ENCODE measurements at places on chromosomes 11 and 22. TPM values are rescaled to one million over a fixed set of nuclear protein-coding genes. Genes with fewer than 3 reads are reported as not detected.

GRCh38 chr11:2574043-2574552 is 125.7 kb downstream of the KCNQ1OT1 start:
- no peak for DNase-seq

DNA sequence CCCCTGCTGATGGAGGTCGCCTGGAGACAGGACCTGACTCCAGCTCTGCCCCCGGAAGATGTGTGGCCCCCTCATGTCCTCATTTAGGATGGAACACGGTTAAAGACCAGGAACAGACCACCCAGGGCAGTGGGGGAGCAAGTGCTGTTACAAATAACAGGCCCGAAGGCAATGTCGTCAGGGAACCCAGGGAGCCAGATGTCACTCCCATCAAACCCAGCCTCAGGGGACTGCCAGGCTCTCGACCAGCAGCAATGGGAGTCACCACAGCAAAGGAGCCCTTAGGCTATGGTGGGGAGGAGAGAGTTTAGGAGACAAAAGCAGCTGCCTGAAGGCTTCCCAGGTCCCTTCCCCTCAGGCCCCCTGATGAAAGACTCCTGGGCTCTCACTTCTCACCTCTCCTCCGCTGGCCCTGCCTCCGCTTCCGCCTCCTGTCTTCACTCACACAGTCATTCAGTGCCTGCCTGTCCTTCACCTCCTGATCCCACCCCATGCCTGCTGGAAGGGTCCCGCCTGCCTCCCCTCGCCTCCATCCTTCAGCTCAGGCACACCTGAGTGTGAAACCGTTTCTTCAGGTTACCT is 4.4 kb downstream of the RPS19BP1 start:
- no peak for DNase-seq

GRCh38 chr11:118230088-118230487 is 5.3 kb upstream of the JAML start:
- DNase-seq = peak; percentile 39

- no peak for DNase-seq
Measured at GRCh38 chr11:40338739-40339138, 1120.7 kb downstream of the LRRC4C start.

- peak; percentile 58 for DNase-seq
Measured at GRCh38 chr11:75492181-75492820, 33.4 kb downstream of the GDPD5 start.

GRCh38 chr22:39655004-39655579 is 84.5 kb downstream of the CACNA1I start:
- DNase-seq = no peak

DNA sequence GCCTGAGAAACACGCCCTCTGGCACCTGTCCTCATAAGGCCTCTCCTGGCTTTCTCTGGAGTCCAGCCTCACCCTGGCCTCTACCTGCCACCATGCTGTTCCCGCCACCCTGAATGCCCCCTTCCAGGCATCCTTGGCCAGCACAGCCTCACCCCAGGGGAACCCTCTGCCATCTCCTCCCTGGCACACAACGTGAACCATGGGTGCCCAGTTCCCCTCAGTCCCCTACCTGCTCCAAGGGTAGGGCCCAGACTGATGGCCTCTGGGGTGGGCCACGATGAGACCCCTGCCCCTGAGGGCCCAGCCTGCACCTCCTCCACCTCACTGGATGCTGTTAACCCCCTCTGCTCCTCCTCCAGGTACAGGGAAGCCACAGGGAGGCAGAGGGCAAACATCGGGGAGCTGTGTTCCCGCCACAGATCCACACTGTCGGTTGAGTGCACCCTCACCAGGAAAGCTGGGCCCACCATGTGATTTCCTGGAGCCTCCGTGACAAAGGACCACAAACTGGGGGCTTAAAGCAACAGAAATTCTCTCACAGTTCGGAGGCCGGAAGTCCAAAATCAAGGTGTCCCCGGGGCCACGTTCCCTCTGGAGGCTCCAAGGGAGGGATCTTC is 169.6 kb downstream of the BRD1 start:
- DNase-seq = no peak

DNA sequence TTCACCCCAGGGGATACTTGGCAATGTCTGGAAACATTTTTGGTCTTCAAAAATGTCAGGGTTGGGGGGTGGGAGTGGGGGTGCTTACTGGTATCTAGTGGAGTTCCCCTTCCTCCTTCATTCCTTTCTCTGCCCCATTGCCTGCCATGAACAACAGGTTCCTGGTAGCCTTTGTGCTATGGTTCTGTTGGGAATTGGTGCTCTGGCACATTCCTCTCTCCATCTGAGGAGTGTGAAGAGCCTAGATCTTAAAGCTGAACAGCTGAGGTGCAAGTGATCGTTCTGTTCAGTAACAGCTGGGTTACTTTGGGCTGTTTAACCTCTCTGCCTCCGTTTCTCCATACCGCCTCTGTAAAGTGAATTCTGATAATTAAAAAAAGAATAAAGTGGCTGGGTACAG is 64.3 kb downstream of the C22orf31 start:
- no peak for DNase-seq

- peak; percentile 8 for DNase-seq
Measured at GRCh38 chr11:57903441-57904123, 120.1 kb upstream of the OR9Q1 start.

- no peak for DNase-seq
Measured at GRCh38 chr11:94722735-94723134, 45.4 kb upstream of the AMOTL1 start.

DNA sequence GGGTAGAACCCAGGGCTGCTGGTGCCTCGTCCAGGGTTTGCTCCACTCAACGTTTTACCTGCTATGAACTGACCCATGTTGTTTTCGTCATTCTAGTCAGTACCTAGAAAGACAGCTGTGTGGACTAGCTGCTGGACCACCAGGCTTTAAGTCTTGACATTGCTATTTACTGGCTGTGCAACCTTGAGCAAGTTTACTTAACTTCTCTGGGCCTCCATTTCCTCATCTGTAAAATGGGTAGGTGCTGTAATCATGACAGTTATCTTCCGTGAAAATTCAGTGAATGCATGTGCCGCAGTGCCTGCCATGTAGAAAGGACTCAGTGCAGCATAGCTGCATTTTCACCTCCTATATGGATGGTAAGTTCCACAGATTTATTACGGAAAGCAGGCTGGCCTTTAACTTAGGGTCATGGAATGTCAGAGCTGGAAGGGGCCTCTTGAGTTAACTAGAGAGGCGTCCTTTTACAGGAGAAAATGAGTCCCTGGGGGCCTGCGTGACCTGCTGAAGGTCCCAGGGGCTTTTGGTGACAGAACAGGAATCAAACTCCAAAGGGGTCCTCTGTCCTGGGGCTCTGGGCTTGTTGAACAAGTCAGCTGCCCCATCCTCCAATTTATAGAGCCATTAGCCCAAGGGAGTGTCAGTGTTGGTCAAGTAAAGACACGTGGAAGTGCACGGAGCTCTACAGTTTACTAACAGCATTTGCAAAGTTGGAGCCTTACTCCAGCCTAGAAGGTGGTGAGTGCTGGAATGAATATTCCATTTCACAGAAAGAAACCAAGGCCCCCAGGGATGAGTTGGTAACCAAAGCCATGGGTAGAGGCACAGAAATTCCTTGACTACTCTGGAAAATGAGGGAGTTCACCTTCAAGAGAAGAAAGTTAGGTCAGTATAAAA is 12.0 kb upstream of the MALAT1 start:
- no peak for DNase-seq

DNA sequence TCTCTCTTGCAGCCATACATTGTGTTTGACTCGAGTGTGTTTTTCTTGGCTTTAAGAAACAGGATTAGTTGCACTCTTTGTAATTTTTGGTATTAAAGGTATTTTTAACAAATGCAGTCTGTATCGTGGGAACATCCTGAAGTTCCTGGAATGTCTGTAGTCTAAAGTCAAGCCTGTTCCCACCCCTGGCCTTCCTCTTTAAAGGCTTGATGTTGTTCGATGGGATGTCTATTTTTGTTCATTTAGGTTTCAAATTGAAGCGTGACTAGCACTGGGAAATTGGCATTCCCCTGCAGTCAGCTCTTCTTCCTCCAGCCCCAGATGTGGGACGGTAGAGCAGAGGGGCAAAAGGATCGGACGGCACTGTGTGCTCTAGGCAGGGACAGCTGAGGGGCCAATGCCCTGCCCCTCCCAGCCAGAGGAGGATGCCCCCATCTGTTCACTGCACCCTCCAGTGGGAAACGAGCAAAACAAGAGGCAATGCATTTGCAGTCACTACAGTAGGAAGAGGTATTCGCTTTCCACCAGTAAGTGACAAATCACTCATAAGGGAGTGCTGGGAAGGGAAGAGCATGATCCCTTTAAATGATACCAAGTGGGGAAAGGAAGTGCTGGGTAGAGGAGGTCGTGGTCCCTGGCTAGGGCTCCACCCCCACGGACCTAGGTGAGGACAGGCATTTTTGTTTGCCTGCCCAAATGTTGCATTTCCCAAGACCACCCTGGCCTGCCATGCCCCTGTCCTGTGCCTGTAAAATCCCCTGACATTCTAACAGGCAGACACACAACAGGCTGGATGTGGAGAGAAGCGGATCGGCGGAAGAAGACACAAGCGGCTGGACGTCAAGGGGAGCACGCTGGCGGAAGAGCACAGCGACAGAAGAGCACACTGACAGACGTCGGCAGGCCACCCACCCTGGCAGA is 47.4 kb upstream of the SEPTIN5 start:
- DNase-seq = no peak

DNA sequence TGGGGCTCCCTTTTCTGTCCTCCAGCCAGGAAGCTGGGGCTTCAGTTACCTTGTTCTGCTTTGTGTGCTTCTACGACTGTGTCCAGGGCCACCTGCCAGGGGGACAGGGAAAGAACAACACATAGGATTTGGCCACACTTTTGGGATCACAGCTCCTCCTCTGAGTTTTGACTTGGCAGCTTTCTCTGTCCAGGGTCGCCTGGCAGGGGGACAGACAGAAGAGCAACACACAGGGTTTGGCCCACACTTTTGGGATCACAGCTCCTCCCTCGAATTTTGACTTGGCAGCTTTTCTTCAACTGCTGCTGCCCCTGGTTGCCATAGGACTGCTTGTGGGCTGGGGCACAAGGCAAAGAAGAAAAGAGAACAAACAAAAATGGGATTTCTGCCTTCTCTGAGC is 19.1 kb downstream of the INCENP start:
- no peak for DNase-seq

DNA sequence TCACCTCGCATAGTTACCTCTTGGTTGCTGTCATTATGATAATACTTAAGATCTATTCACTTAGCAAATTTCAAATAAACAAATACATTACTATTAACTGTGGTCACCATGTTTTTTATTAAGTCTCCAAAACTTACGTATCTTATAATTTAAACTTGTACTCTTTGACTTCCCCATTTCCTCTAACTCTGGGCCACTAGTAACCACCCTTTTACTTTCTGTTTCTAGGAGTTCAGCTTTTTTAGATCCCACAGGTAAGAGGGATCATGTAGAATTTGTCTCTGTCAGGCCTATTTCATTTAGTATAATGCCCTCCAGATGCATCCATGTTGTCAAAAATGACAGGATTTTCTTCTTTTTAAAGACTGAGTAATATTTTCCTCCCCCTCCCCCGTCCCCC is 212.4 kb upstream of the C11orf87 start:
- no peak for DNase-seq

- no peak for DNase-seq
Measured at GRCh38 chr22:28029201-28029948, 110.3 kb upstream of the PITPNB start.

- DNase-seq = no peak
Measured at GRCh38 chr11:35131886-35132285, 7.1 kb upstream of the CD44 start.

GRCh38 chr11:27233654-27234042 is 129.4 kb downstream of the CCDC34 start:
- DNase-seq = no peak

DNA sequence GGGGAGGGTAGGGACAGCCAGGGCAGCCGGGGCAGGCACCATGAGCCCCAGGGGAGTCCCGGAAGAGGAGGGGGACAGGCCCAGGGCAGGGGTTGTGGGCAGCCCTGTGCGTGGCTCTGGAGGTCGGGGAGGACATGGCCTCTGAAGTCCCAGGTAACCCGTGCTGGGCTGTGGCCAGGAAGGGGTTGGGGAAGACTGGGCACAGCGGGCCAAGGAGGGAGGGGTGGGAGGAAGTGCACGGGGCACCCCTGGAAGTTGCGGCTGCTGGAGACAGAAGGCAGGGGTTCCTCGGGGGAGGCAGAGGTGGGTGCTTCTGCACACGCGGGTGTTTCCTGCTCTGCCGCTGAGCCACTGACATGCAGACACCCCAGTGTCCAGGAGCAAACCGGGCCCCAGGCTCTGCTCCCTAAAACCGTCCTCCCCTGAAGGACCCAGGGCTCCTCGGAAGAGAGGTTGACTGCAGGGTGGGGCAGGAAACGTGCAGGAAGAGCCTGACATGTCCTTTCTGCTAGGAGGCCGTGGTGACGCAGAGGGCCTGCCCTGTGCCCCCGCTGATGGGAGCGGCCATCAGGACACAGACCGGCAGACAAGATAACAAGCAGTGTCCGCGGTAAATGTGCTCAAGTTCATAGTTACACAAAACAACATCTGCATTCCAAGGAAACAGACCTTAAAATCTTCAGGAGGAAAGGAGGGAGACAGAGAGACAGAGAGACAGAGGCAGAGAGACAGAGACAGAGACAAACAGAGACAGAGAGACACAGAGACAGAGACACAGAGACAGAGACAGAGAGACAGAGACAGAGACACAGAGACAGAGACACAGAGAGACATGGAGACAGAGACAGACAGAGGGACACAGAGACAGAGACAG is 5.7 kb downstream of the TNNI2 start:
- no peak for DNase-seq

DNA sequence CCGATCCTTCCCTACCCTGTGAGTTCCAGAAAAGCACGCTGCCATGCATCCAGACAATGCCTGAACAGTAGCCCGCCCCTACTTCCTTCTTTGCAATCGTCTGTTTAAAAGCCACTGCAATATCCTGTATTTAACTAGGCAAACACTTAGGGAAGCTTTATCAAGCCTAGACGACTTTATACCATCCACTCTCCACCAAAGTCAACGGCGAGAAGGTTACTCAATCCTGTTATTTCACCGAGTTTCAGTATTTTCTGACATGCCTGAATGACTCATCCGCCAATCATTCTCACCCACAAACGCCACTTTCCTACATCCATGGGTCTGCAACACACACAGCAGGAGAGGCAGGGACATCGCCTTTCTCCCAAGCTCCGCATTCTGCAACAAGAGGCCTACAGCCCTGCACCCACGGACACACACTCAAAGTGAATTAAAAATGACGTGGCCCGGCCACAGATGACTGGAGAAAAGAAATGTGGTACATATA is 9.3 kb downstream of the CELSR1 start:
- no peak for DNase-seq

DNA sequence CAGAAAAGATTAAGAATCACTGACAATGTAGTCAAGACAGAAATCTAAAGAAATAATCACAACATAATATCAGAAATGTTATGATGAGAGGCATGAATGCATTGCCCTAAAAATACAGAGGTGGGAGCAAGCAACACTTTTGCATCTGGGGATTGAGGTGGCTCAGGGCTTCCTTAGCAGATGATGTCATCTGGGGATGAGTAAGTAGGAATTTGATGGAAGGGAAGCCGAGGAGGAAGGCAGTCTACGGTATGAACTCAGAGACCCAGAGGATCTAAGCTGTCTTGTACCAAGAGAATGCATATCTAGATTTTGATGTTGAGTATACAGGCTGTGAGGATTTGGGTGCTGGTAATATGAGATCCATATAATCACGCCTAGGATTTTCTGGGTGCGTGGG is 193.0 kb upstream of the SNX19 start:
- DNase-seq = no peak

KCNJ5 gene
- total RNA-seq = not detected

HSPB2 gene
- total RNA-seq = not detected

KDELR3 gene
- total RNA-seq = 0.21 TPM

CARD16 gene
- total RNA-seq = 4.3 TPM

CUL5 gene
- 48.9 TPM for total RNA-seq

KBTBD3 gene
- total RNA-seq = 1.9 TPM

ZP1 gene
- total RNA-seq = not detected

C11orf16 gene
- total RNA-seq = not detected

LYVE1 gene
- not detected for total RNA-seq

VPS11 gene
- 30.0 TPM for total RNA-seq

PRODH gene
- total RNA-seq = 0.19 TPM

OR4A47 gene
- total RNA-seq = not detected

Measured in activated T-cell treated with anti-CD3 and anti-CD28 coated beads, Interleukin-2, amount 50 U/mL, for 4 hours (primary cell).